Left renal pelvis (tissue), 4 donors: ENCODE measurements at places on chromosomes 3 and 15. TPM values are rescaled to one million over a fixed set of nuclear protein-coding genes. Genes with fewer than 3 reads are reported as not detected.

The KLF15 gene
- polyA plus RNA-seq, result 10.0 TPM

The P2RY14 gene
- polyA plus RNA-seq, result 1.1 TPM

The PFN2 gene
- 396 TPM for polyA plus RNA-seq

The KCNAB1 gene
- 10.9 TPM for polyA plus RNA-seq

The RAMAC gene
- 44.5 TPM for polyA plus RNA-seq

The ZNF660 gene
- polyA plus RNA-seq, result 11.1 TPM

The GOLGA6L4 gene
- polyA plus RNA-seq, result 16.3 TPM

The DISP2 gene
- polyA plus RNA-seq, result 4.6 TPM

The CTNNB1 gene
- 513 TPM for polyA plus RNA-seq

The RETNLB gene
- not detected for polyA plus RNA-seq

The AP3B2 gene
- 2.0 TPM for polyA plus RNA-seq

The GP5 gene
- 0.91 TPM for polyA plus RNA-seq

The SLC51B gene
- 10.1 TPM for polyA plus RNA-seq

The SNTN gene
- polyA plus RNA-seq, result not detected

The MYO5A gene
- polyA plus RNA-seq, result 8.5 TPM

The DUOX1 gene
- 2.0 TPM for polyA plus RNA-seq

The GOLGA8S gene
- 0.82 TPM for polyA plus RNA-seq

The VIPR1 gene
- 0.71 TPM for polyA plus RNA-seq

The SCG5 gene
- polyA plus RNA-seq, result 20.1 TPM

The C3orf18 gene
- 20.9 TPM for polyA plus RNA-seq

The B4GALT4 gene
- polyA plus RNA-seq, result 26.7 TPM

The ZNF385D gene
- polyA plus RNA-seq, result 15.6 TPM

The SLC22A14 gene
- polyA plus RNA-seq, result 0.10 TPM

The RHOV gene
- polyA plus RNA-seq, result 1.4 TPM

The CGNL1 gene
- polyA plus RNA-seq, result 63.3 TPM

The SLITRK3 gene
- polyA plus RNA-seq, result 2.4 TPM

The SLC12A1 gene
- 433 TPM for polyA plus RNA-seq

The SLCO2A1 gene
- 17.8 TPM for polyA plus RNA-seq

The GABRA5 gene
- polyA plus RNA-seq, result 0.14 TPM

The ITPKA gene
- 0.53 TPM for polyA plus RNA-seq

The SACM1L gene
- polyA plus RNA-seq, result 65.2 TPM

The FBLN2 gene
- polyA plus RNA-seq, result 32.2 TPM

The CERS3 gene
- polyA plus RNA-seq, result 0.24 TPM

The LDHAL6B gene
- not detected for polyA plus RNA-seq

The CFAP161 gene
- 0.52 TPM for polyA plus RNA-seq
